ELR (cell line): ENCODE measurements at places on chromosomes 4 and X.

- DNase-seq: peak; percentile 62
Measured at GRCh38 chr4:118154649-118155048, 120.4 kb downstream of the NDST3 start.

DNA sequence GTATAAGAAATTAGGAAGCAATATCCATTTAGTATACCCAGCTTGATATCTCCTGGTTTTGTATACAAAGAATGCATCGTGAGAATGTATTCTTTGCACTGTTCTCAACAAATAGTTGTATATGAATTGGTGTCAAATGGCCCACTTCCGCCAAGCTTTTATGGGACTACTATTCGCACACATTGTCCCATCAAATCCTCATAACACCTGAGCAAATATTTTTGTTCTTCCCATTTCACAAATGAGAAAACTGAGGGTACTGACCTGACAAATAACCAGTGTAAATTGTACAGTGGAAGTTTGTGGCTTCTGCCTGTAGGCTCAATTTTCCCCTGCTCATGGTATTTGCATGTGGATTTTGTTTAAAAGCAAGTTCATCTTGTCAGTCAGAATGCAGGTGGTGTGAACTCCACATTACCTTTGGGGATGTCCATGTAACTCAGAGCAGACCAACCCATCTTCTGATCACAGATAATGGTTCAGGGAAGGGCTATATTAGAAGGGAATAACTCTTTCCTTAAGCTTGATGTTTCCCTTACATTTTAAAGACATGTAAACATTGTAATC lies 51.5 kb upstream of the FAM241A start:
- no peak for DNase-seq

DNA sequence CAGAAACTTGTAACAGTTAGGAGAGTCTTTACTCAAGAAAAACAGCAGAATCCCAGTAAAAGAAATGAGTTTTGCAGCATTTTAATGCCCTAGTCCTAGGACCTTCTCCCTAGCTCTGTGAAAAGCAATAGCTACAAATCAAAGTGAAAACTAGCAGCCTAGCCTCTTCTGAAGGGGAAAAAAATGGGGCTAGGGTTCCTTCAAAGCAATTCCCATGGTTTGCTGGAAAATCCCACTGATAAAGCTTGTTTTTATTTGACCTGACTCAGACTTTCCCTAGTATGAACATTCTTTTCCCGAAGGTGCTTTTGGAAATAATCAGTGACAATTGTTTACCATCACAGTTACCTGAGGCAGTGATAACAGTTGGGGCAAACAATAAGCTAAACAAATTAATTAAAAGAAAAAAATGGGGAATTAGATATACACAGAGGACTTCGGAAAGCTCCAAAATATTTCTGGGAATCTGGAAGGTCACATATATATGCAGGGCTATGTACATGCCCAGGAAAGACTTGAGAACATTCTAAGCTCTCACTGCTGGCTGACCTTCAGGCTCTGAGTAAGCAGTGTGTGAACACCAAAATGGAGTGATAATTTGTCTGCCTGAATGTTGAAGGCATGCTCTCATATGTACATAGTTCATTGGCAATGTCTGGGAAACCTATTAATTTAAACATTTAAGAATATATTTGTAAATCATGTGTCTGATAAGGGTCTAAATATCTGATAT lies 285.9 kb downstream of the KCTD8 start:
- no peak for DNase-seq

DNA sequence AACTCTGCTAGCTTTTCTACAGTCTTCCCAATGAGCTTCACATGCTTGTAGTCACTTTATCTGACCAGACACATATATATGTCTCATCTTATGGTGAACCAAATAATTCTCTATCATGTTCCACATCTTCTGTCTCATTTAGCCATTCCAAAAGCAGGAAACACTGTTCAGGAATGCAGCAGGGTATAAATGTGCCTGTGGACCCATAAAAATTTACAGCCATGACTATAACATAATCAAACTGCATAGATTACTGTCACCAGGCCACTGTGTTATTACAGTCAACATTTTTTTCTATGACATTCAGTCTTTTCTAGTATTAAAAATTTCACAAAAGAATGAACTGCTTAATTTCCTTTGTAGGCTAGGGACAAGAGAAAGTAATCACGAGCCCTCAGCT lies 170.0 kb upstream of the NPY2R start:
- no peak for DNase-seq

GRCh38 chrX:40871385-40872082 lies 136.2 kb upstream of the MED14 start:
- peak; percentile 37 for DNase-seq

DNA sequence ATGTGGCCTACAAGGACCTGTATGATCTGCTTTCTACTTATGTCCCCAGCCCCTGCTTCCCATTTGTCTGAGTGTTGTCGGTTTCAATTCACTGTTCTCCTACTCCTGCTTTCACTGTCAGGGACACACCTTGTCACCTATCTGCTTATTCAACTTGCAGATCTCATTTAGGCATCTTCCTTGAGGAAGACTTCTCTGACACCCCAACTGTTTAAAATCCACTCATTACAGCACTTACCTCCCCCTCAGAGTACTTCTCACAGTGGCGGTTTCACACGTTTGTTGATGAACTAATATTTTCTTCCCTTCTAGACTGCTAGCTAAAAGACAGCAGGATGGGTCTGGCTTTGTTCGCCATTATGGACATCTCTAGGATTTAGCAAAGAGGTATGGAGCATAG lies 279.9 kb upstream of the TET2 start:
- DNase-seq: no peak

DNA sequence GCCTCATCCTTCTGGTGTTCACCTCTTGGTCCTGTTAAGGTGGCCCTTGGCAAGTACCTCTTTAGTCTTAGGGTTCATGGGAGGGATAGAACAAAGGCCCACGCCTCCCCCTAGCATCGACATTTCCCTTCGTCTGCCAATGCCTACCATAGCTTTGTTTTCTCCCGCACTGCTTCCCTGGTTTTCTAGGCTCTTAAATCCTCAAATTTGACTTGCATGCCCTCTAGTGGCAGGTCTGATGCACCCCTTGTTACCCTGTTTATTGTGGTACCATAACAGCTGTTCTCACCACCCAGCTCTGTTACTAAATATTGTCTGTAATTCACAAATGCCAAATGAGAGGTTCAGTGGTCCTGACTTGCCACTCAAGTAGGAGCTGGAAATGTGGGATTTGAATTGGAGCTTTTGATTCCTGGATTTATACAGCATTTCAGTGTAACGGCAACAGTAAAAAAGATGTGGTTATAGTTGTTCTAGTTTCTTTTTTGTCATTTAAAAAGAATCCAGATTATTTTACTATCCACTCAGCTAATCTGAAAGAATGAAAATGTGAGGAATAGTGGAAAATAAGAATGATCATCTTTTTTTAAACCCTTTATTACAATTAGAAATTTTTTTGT lies 100.1 kb downstream of the REPS2 start:
- peak; percentile 65 for DNase-seq

- peak; percentile 48 for DNase-seq
Measured at GRCh38 chr4:145044341-145044740, 53.7 kb downstream of the ANAPC10 start.

GRCh38 chr4:95857761-95858160 lies 17.9 kb downstream of the PDHA2 start:
- DNase-seq: no peak

- DNase-seq: peak; percentile 70
Measured at GRCh38 chr4:168421671-168422070, 58.6 kb downstream of the DDX60L start.

DNA sequence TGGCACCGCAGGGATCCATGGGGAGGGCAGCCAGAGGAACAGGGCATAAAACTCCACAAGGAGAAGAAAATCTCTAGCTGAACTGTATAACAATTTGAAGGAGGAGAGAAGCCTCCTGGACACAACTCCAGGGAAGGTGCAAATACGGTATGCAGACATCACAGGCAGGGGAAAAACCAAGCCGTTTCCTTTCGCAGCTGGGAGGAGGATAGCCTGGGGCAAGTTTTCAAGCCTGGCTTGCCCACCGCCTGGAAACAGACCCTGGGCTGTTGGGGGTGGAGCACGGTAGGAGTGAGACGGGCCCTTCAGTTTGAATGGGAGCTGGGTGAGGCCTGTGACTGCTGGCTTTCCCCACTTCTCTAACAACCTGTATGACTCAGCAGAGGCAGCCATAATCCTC lies 43.4 kb upstream of the TAF9B start:
- no peak for DNase-seq

GRCh38 chr4:71453531-71453930 lies 114.7 kb downstream of the SLC4A4 start:
- DNase-seq: no peak

GRCh38 chr4:78131403-78131802 lies 74.3 kb downstream of the FRAS1 start:
- no peak for DNase-seq

DNA sequence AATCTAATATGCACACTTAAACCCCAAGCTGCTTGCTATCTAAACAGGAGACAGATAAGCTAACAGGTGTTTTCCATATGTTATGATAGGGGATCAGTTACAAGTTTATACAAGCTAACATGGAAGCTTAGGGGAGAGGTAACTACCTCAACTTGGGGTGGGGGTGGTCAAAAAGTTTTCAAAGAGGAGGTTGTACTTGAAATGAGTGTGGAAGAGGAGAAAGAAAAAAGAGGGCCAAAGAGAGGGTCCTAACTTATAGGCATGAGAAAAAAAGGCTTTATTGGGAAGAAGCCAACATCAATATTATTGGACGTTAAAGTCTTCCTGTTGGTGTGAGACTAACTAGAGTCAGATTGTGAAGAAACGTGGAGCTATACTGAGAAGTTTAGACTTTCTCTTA lies 205.9 kb downstream of the NDST4 start:
- DNase-seq: no peak

DNA sequence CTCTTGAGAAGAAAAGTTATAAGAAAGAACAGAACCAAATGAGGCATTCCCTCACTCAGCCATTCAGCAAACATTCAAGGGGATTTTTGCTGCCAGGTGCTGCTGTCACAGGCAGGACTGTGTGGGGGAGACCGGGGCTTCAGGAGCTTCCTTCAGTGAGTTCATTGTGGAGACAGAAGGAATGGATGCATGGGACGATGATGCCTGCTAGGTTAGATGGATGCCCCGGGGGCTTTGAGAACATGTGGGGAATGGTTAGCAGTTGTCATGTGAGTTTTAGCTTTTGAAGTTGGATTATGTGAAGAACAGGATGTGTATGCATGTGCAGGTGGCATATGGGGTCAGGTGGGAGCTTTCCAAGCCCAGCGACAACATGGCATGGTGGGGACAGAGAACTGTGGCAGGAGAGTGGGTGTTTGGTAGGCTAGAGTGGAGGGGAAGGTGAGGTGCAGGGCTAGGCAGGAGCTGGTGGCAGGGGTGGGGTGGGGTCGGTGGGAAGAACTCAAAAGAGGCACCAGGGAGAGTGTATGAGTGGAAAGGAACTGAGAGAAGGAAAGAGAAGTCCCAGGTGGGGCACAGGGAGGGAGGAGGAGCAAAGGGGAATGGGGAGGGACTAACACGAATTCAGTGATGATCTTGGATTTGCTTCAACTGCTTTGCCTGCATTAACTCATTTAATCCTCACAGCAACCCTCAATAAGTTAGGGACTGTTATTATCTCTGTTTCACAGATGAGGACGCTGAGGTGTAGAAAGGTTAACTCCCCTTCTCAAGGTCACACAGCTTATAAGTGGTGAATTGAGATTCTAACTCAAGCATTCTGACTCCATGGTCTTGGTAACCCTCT lies 8.4 kb downstream of the DCUN1D4 start:
- DNase-seq: no peak

- DNase-seq: no peak
Measured at GRCh38 chrX:4841216-4841745, 1127.8 kb upstream of the PRKX start.

DNA sequence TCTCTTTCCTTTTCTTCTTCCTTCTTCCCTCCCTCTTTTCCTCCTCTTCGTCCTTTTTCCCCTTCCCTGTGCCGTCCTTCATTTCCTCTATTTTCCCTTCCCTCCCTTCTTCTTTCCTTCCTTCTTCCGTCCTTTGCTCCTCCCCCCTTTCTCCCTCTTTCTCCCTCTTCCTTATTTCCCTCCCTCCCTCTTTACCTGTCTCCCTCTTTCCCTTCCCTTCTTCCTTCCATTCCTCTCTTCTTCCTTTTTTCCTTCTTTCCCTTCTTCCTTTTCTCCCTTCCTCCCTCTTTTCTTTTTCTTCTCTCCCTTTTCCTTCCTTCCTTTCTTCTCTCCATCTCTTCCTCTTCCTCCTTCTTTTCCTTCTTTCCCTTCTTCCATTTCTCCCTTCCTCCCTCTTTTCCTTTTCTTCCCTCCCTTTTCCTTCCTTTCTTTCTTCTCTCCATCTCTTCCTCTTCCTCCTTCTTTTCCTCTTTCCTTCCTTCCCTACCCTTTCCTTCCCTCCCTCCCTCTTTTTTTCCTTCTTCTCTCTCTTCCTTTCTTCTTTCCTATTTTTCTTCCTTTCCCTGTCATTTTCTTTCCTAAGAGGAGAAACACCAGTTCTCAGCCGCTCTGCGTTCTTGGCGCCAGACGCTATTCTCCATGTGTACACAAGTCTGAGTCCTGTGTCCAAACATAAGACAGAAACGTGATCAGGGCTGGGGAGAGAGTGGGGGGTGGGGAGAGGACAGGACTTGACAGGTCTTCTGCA lies 597.1 kb downstream of the MID1IP1 start:
- no peak for DNase-seq

- no peak for DNase-seq
Measured at GRCh38 chr4:76377481-76377901, 43.5 kb downstream of the CCDC158 start.

- no peak for DNase-seq
Measured at GRCh38 chrX:10660171-10660570, 39.8 kb upstream of the MID1 start.

- DNase-seq: no peak
Measured at GRCh38 chr4:26226629-26227376, 94.0 kb upstream of the RBPJ start.

- no peak for DNase-seq
Measured at GRCh38 chr4:148366251-148366650, 76.0 kb downstream of the NR3C2 start.

DNA sequence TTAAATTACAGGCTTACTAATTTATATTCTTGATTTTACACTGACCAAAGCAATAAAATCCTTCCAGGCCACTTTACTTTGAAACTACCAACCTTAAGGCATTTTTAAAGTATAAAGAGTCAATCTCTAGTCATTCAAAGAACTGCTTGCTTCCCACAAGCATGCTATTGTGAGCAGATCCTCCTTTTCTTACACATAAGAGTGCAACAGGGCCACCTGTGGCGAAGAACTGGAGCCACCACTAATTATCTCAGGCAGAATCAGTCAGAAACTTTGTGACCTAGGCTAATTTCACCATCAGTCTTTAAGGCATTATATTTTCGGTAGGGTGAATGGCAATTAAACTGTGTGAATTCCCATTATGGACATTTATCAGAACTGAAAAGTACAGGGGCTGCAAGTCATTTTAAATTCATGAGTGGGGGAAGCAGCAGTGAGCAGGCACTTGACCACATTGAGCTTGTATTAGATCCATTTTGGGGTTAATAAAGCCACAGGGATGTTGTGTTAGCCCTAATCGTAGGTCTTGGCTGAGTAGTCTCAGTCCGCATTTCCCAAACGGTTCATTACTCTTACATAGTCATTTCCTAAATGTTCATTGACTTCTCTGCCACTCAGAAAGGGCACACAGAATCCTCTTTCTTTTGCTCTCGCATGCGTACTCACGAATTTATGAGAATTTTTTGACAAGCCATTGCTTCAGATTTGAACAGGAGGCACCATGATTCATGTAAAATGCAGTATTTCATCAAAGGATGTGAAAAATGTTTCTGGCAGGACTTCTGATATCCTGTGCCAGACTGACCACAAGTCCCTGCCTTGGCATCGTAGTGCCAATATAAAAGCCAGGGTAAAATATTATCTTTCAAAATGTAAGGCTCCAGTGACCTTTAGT lies 39.8 kb downstream of the NPY2R start:
- DNase-seq: no peak

- no peak for DNase-seq
Measured at GRCh38 chr4:42216664-42217063, 64.2 kb upstream of the BEND4 start.
